ENCODE measurements at places on chromosomes 11 and 22. TPM values are rescaled to one million over a fixed set of nuclear protein-coding genes. Genes with fewer than 3 reads are reported as not detected.

Gene MS4A6E
- total RNA-seq = not detected

Gene NUDT22
- total RNA-seq = 51.8 TPM

Gene ANO5
- not detected for total RNA-seq

Gene PAMR1
- 383 TPM for total RNA-seq

Gene CALCA
- total RNA-seq = not detected

Gene PHF21A
- 14.5 TPM for total RNA-seq

Gene CSRP3
- total RNA-seq = not detected
